ENCODE measurements at places on chromosomes 1 and 21. TPM values are rescaled to one million over a fixed set of nuclear protein-coding genes. Genes with fewer than 3 reads are reported as not detected.

DNA sequence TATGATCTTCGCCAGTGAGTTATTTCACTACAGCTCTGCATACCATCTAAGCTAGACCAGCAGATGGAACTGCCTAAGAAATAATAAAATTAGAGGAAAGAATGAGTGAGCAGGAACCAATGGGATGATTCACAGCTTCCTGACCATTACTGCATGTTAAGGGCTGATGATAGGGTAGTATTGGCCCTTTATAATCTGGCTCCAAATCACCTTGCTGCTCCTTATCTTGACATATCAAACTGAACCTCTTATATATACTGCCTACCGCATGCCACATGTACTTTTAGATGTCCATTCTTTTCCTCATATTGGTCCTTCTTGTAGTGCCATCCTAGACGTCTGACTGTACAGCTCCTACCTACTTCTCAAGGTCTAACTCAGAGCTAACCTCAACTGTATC lies 524.4 kb downstream of the DPYD start:
- DNase-seq = no peak

DNA sequence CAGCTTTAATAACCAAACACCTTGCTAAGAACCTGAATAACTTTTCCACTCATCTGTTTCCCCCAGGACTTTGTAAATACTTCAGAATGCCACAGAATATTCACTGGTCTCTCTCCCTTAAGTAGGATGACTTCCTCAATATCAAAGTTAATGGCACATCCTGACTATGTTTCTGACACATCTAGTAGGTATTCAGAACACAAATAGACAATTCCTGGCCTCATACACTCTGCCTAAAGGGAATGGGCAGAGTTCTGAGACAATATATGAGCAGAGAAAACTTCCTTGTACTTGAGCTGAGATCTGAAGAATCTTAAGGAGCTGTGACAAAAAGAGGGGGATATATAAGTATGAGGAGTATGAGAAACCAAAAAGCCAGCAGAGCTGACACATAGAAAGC lies 34.8 kb downstream of the ANKRD13C start:
- DNase-seq = no peak

EDARADD gene
- 0.98 TPM for total RNA-seq

DNA sequence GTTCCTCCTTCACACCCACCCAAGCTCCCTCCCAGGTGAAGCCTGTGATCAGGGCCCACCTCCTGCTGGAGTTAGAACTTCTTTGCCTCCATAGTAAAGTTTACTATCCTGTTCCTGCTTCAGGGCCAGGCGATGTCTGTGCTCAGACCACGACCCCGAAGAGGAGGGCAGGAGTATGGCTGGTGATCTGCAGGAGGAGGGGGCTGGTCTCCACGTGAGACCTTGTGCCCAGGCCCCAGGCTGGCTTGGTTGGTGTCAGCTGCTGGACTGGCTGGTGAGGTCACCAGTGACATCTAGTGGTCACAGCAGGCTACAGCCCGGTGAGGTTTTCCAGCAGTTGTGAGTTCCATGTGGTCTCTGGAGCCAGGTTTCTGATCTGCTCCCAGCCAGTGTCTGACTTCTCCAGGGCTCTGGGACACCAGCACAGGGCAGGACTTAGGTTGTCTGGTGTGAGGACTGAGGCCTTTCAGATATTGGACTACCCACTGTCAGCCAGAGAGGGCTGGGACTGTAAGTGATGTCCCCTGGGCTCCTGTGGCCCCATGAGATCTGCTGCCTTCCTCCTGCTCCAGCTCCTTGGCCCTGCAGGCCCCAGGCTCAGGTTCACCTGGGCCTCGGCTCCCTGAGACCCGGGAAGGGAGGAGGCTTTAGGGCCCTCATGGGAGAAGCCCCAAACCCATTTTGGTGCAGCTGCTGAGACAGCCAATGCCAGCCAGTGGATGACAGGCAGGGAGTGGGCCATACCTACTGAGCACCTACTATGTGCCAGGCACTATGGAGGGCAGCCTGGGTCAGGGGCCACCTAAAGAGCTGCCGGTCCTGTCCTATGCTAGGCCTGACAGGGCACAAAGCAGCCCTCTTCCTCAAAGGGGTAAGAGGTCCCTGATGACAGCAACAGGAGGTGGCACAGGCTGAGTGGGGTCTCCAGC lies 6.0 kb upstream of the UBL4B start:
- peak; percentile 80 for DNase-seq

FAAH gene
- total RNA-seq = 1.7 TPM

- peak; percentile 92 for DNase-seq
Observed at GRCh38 chr1:231240883-231241735, at the start of gene GNPAT. TSS of gene GNPAT (plus strand) at chr1:231241212. CDS start at chr1:231241379, 167 bp downstream.

GRCh38 chr1:178038372-178038771 lies 55.5 kb upstream of the RASAL2 start:
- DNase-seq = no peak

DNA sequence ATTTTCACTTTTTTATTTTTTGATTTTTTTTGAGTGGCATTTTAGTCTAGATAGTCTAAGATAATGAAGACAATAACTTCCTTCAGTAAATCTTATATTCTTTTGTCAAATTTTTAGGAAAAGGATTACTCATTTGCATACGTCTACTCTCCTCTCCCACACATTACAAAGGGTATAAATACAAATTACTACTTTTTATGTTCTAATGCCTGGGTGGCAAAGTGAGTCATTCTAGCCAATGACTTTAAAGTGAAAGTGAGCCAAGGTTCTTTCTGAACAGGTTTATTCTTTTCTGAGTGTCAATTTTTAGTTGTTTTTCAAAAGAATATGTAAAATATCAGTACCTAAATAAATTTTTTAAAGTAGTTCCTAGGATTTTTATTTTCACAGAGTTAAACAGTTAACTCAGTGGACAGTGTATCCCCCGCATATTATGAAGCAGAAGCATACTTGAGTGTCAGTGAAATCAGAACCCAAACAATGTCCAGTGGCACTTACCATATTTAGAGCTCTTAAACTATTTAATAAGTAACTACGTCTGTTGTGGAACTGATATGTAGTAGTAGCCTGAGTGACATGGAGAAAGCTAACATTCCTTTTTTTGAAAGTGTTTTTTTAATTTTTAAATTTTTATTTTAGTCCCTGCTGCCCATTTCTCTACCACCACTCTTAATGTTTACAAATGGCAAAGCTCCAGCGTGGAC lies 141.7 kb downstream of the PHTF1 start:
- no peak for DNase-seq

GRCh38 chr1:186829686-186830587 lies 1.2 kb downstream of the PLA2G4A start:
- DNase-seq = no peak

CD1D gene
- total RNA-seq = 0.25 TPM

HOOK1 gene
- total RNA-seq = 2.1 TPM

GRCh38 chr1:111139324-111139955 lies 453 bp downstream of the DRAM2 start:
- peak; percentile 53 for DNase-seq

DNA sequence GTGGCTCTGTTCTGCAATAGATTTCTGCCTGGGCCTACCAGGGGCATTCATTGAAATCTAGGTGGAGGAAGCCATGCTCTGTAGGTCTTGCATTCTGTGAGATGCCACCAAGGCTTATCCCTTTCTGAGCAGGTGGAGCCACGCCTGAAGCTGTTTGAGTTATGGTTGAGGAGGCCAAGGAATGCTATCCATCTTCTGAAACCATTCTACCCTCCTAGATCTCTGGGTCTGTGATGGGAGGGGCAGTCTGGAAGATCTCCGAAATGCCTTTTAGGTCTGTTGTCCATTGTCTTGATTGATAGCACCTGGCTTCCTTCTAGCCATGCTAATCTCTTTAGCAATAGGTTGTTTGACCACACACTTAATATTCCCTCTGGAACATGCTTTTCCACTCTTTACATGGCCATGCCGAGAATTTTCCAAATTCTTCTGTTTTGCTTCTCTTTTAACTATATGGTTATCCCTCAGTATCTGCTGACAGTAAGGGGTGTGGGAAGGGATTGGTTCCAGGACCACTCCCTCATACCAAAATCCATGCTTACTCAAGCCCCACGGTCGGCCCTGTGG lies 45.2 kb downstream of the AK4 start:
- no peak for DNase-seq

- DNase-seq = peak; percentile 50
Observed at GRCh38 chr1:153963850-153964331, 554 bp upstream of the SLC39A1 start.

DNA sequence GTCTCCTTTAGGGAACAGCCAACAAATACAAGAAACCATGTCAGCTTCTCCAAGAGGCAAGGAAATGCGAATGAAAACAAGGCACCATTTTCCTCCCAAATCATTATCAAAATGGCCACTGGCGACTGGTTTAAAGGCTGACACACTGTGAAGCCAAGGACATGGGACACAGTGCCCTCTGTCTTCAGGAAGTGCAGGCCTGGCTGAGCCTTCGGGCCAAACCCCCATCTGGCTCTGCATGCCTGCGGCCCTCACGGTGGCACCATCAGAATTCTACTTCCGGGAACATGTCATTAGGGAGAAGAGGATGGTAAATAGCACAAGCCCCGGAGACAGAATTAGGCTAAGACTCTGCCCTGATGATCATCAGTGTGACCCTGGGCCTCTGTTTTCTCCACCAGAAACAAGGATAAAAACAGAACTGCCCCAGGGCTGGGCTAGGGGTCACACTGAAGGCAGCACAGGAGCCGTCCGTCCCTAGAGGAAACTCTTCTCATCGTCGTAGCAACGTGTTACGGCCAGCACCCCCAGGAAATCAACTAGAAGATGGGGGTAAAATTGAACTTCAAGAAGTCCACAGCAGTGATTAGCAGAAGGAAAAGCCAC lies 103.5 kb downstream of the NPHP4 start:
- DNase-seq = no peak

- no peak for DNase-seq
Observed at GRCh38 chr1:222202831-222203230, 345.1 kb downstream of the HHIPL2 start.

NSL1 gene
- total RNA-seq = 35.0 TPM

GRCh38 chr1:156641761-156642264 lies at the start of gene BCAN:
TSS of gene BCAN (plus strand) at chr1:156642117. CDS start at chr1:156646055, 3,938 bp downstream.
- peak; percentile 74 for DNase-seq

PADI1 gene
- total RNA-seq = not detected

DNA sequence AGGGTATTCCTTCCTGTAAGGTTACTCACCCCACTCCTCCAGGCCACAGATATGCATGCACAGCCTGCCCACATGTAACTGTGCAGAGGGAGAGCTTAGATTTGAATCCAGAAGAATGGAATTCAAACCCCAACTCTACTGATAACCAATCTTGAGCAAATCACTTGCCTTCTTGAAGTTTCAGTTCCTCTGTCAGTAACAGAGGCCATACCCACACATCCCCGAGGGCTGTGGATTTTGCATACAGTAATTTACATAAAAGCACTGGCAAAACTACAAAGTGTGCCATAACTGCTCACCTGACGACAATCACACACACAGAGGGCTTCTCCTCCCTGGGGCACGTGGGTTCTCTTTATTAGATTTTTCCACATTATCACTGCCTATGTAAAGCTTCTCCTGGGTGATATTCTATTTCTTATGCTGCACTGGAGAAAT lies 18.6 kb downstream of the CD247 start:
- DNase-seq = no peak

DNA sequence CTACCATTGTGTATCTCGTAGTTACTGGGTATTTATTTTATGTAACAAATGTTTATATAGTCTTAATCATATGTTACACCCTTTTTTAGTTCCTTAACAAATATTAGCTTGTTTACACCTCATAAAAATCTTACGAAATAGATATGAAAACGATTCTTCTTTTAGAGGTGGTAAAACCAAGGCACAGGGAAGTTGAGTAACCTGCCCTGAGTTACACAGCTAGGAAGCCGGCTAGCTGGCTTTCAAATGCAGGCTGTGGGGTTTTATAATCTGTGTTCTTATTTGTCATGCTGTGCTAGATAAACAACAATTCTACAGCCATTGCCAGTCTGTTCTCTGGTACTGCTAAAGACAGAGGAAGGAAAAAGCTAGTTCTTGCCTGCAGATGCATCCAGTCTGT lies 109.6 kb downstream of the NOS1AP start:
- DNase-seq = no peak

DNA sequence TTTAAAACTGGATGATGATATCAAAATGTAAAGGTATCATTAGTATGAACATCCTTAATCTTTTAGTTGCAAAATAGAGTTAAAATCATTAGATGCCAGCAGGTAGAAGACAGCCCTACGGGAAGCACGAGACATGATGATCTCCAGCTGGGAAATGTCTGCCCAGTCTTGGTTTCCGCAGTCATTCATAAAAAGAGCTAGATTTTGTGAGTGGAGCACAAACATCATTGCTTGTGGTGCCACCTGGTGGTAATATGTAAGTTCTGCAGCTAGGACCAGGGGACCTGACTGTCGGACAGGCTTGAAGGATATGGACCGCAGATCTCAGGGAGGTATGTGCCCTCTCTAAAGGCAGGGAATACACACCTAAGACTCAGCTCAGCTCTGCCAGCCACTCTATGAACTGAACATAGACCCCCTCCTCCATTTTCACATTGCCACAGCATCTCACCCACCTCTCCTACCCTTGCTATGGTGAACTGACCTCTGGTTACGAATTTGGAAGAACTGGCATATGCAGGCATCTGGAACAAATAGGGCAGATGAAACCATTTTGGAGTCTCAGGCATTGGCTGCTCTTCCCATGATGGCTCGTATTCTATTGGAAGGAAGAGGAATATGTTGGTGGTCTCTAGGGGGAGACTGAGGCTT lies 9.2 kb downstream of the FCMR start:
- DNase-seq = peak; percentile 75

B4GALT2 gene
- 45.7 TPM for total RNA-seq

ZBED6 gene
- total RNA-seq = 23.3 TPM

DNA sequence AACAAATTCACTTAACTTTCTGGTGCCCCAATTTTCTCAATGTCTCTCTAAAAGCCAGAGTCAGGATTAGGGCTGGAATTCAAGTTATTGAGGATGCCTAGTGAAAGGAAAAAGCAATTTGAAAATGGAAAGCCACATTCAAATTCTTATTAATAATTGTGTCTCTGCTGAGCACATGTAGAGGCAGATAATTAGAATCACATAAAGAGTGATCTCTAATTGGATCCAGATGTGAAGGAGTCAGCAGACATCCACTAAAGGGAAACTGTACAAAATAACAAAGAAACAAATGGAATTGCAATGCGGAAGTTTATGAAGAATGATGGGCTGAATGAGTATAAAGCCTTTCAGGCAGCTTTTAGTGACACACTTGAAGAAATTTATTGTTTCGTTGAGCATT lies 482.6 kb downstream of the TTLL7 start:
- no peak for DNase-seq

GRCh38 chr1:77385551-77385950 lies 103.7 kb downstream of the AK5 start:
- DNase-seq = no peak

GRCh38 chr1:207851696-207852095 lies 59.2 kb downstream of the CD34 start:
- no peak for DNase-seq

DNA sequence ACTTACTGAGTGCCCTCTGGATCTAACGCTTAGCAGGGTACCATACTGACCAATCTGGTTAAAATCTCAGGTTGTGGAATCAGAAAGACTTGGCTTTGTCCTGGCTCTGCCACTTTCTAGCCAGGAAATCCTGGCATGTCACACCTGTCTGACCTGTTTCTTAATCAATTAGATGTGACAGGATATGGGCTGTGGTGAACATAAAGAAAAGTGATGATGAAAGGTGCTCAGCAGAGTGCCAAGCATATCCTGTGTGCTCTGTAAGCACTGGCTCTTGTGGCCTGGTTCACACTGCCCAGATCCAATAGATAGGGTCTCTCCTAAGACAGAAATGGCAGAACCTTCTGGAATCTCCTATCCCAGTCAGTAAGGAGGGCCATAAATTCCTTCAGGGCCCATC lies 53.9 kb downstream of the PHC2 start:
- DNase-seq = no peak

INSRR gene
- 6.9 TPM for total RNA-seq

All from glutamatergic neuron (in vitro differentiated cells).